ENCODE measurements at places on chromosomes 4 and X. TPM values are rescaled to one million over a fixed set of nuclear protein-coding genes. Genes with fewer than 3 reads are reported as not detected.

ZNF41 gene
- total RNA-seq = 8.7 TPM

PDZD11 gene
- 28.1 TPM for total RNA-seq

GAGE2A gene
- total RNA-seq = not detected

GUF1 gene
- 25.8 TPM for total RNA-seq

SMIM10L2A gene
- total RNA-seq = 0.31 TPM

Data from activated CD4-positive, alpha-beta memory T cell treated with anti-CD3 and anti-CD28 coated beads for 36 hours (primary cell).